ENCODE measurements at places on chromosomes 12 and 14.

GRCh38 chr12:111887926-111888745, 46.1 kb downstream of the MAPKAPK5 start:
- peaks cover 7% of the 10 kb centered on the region for H3K4me1 ChIP-seq
- H3K27ac ChIP-seq: no peak overlapping the region
- H3K4me3 ChIP-seq: no peak overlapping the region

DNA sequence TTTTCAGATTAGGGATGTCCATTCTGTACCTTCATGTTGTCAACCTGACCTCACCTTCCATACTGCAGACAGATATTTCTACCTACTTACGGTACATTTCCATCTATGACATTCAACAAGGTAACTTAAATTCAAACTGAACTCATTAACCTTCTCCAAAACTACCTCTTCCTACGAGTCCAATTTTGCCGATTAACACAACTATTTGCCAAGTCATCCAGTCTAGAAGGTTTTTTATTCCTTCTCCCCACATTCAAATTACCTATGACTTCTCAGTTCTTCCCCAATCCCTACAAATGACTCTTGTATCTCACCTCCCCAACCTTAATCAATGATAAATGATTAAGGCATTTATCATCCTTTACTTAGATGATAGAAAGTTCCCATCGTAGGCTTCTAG, 23.6 kb downstream of the SPTSSA start:
- H3K27ac ChIP-seq: no peak overlapping the region
- H3K4me1 ChIP-seq: peaks cover 17% of the 10 kb centered on the region
- H3K36me3 ChIP-seq: peaks cover 10% of the 10 kb centered on the region
- H3K27me3 ChIP-seq: no peaks in the 10 kb centered on the region
- DNase-seq: no peak

DNA sequence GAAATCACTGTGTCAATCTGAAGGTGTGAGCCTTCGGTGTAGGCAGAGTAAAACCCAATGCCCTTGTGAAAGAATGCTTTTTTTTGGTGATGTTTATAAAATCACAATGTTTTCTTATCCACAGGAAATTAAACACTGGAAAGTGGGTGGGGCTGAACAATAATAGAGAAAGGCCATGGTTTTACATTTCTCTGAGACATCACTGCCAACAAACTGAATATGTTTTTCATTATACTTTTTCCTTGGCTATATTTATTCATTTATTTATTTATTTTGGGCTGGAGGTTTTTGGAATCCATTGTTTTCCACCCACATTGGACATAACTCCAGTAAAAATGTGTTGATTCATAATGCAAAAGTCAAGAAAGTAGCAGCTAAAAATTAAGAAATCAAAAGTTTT, 16.9 kb downstream of the LRRK2 start:
- H3K36me3 ChIP-seq: peaks cover 17% of the 10 kb centered on the region
- no peak overlapping the region for H3K4me3 ChIP-seq
- no peak overlapping the region for H3K27ac ChIP-seq
- peaks cover 45% of the 10 kb centered on the region for H3K4me1 ChIP-seq
- H3K27me3 ChIP-seq: no peaks in the 10 kb centered on the region

DNA sequence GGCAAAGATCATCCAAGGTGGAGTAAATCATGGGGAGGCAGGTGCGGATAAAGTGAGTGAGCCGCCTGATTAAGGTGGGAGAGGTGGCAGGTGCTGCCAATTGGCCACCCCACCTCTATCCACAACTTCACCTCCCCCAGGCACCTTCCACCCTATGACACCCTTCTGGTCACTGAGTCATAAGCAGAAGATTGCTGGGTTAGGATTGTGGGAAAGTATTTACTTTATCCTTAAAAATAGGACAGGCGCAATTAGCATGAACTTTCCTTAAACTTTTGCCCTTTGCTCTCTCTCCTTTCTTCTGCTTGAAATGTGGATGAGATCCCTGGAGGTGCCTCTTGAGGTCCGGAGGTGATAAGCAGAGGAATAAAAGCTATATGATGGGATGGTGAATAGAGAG, 14.9 kb upstream of the BMP4 start:
- no peaks in the 10 kb centered on the region for H3K4me1 ChIP-seq
- no peak for DNase-seq

DNA sequence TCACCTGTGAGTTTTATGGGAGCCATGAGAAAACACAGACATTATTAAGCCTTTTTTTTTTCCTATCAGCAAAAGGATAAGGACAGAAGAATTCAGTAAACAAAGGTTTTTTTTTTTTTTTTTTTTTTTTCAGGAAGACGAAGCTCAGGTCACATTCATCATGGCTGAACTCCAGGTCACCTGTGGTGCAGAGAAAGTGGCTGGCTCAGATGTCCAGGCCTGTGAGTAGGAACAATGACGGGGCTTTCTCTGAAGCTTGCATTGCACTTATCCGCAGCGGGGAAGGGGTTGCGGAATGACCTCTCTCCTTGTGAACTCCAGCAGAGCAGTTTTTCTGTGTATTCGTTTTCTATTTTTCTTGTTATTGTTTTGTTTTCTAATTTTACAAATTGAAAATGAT, 759.6 kb upstream of the TMEM132C start:
- H3K36me3 ChIP-seq: no peaks in the 10 kb centered on the region
- no peak for DNase-seq
- no peak overlapping the region for H3K4me3 ChIP-seq
- H3K27ac ChIP-seq: no peak overlapping the region
- H3K4me1 ChIP-seq: no peaks in the 10 kb centered on the region
- H3K27me3 ChIP-seq: no peaks in the 10 kb centered on the region

DNA sequence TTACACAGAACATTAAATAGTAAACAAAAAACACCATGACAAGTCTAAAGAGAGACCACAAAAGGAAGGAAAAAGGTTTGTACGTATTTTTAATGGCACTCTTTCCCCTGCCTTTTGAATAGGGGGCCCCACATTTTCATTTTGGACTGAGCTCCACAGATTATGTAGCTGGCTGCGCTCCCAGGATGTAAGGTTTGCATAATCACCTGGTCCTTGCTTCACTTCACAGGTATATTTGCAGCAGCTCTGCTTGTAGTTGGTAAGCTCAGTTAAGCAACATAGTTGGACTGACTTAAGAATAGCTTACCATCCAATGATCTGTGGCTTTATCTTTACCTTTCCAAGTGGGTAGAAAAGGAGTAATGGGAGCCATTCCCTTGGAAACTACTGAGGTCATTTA, 454.7 kb downstream of the APAF1 start:
- H3K4me1 ChIP-seq: no peaks in the 10 kb centered on the region
- no peak for DNase-seq
- no peaks in the 10 kb centered on the region for H3K36me3 ChIP-seq
- H3K4me3 ChIP-seq: no peak overlapping the region
- peaks cover 5% of the 10 kb centered on the region for H3K27me3 ChIP-seq

- H3K27ac ChIP-seq: no peak overlapping the region
- no peak for DNase-seq
- no peaks in the 10 kb centered on the region for H3K4me1 ChIP-seq
- no peak overlapping the region for H3K4me3 ChIP-seq
- H3K27me3 ChIP-seq: no peaks in the 10 kb centered on the region
- peaks cover 20% of the 10 kb centered on the region for H3K36me3 ChIP-seq
These were observed 50.7 kb upstream of the C12orf71 start for GRCh38 chr12:27133022-27133590.

DNA sequence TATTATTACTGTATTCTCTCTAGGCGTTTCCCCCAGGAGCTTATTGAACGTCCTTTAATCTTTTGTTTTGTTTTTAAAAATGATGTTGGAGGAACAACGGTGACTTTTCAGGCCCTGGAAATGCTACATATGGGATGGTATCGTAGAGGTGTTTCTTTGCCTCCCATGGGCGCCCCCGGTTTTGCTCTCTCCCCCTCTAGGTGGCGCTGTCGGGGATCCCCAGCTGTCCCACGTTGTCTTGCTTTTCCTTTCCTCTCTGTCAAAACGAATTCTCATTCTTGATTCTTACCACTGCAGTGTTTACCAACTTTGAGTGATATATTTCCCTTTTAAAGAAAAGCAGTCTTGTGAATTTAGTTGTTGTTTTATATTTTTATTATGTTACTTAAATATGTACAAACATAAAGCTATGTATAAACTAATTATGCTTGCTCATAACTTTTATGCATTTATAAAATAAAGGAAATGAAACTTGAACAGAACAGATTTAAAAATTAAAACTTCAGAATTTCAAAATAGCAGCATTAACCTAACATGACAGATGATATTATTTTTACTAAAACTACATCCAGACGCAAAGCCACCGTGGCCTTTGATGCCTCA, 171.9 kb downstream of the RGS6 start:
- H3K4me3 ChIP-seq: no peak overlapping the region
- H3K27me3 ChIP-seq: peaks cover 30% of the 10 kb centered on the region
- no peaks in the 10 kb centered on the region for H3K4me1 ChIP-seq

- DNase-seq: no peak
- no peaks in the 10 kb centered on the region for H3K27me3 ChIP-seq
- peaks cover 5% of the 10 kb centered on the region for H3K4me1 ChIP-seq
- H3K4me3 ChIP-seq: no peak overlapping the region
- no peak overlapping the region for H3K27ac ChIP-seq
These were observed 92.8 kb downstream of the FRMD6 start for GRCh38 chr14:51744372-51745130.

- H3K27me3 ChIP-seq: peaks cover 13% of the 10 kb centered on the region
- no peak for DNase-seq
- no peak overlapping the region for H3K4me3 ChIP-seq
- no peak overlapping the region for H3K27ac ChIP-seq
- peaks cover 7% of the 10 kb centered on the region for H3K4me1 ChIP-seq
These were observed 14.4 kb downstream of the EPS8 start for GRCh38 chr12:15774819-15775218.

GRCh38 chr12:11071414-11071813, 9.3 kb upstream of the TAS2R46 start:
- DNase-seq: no peak
- H3K4me1 ChIP-seq: peaks cover 15% of the 10 kb centered on the region
- H3K27me3 ChIP-seq: no peaks in the 10 kb centered on the region
- no peak overlapping the region for H3K27ac ChIP-seq
- peaks cover 11% of the 10 kb centered on the region for H3K36me3 ChIP-seq

DNA sequence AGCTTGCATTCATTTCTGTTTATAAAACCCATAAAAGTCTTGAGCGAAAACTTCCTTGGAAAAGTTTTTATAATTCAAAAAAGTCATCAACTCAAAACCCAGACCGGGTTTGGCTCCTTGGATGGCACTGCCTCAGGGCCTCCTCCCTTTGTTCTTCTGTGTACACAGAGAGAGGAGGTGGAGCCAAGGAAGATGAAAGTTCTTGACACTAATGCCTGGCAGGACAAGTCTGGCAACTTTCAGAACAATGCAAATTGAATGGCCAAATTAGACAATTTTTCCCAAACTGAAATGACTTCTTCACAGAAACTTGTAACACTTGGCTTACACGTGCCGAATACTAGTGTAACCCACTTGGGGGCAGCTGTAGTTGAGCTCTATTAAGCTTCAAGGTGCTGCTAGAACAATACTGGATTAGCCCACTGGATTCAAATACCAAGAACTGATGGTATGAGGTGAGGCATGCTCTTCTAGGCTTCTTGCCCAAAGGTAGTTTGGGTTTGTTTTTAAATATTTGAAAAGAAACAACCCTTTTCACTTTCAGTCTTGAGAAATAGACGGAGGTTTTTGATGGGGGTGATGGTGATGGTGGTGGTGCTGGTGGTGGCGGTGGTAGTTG, 86.6 kb upstream of the FRMD6 start:
- no peak overlapping the region for H3K4me3 ChIP-seq
- H3K4me1 ChIP-seq: no peaks in the 10 kb centered on the region
- no peak overlapping the region for H3K27ac ChIP-seq
- no peaks in the 10 kb centered on the region for H3K27me3 ChIP-seq
- H3K36me3 ChIP-seq: no peaks in the 10 kb centered on the region

DNA sequence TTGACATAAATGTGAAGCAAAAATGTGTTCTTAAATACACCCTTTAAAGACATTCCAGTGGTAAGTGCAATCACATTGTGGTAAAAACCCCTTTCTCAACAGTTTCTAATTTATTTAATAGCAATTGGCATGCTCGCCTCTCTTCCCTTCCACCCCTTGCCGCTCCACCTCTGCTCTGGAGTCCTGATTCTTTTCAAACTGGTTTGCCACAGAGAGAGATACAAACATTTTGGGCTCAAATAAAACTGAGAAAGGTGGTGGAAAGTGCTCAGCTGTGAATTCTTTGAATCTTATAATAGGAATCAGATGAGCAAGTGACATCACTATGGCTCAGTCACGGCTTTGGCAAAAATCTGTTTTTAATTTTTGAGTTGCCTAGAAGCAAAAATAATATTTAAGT, 993.9 kb downstream of the GALC start:
- no peak overlapping the region for H3K27ac ChIP-seq
- H3K36me3 ChIP-seq: no peaks in the 10 kb centered on the region
- no peak overlapping the region for H3K4me3 ChIP-seq
- DNase-seq: no peak
- no peaks in the 10 kb centered on the region for H3K27me3 ChIP-seq

DNA sequence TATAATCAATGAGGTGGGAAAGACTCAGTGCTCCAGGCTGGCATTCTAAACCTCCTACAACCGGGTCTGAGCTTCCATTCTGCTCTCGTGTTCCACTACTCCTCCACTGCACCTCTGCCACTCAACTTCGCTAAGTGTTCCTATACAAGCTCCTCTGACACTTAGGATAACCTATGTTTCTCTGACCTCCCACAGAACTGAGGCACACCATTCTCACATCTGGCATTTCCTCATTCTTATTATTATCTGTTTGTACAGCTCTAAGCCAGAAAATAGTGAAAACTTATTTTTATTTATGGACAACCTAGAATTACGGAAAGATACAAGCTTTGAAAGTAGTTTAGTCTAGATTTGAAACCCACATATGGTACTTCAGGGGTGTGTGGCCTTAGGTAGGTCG, 127.0 kb downstream of the MED13L start:
- H3K4me3 ChIP-seq: no peak overlapping the region
- H3K4me1 ChIP-seq: peaks cover 53% of the 10 kb centered on the region
- no peak for DNase-seq
- H3K36me3 ChIP-seq: no peaks in the 10 kb centered on the region
- no peaks in the 10 kb centered on the region for H3K27me3 ChIP-seq

DNA sequence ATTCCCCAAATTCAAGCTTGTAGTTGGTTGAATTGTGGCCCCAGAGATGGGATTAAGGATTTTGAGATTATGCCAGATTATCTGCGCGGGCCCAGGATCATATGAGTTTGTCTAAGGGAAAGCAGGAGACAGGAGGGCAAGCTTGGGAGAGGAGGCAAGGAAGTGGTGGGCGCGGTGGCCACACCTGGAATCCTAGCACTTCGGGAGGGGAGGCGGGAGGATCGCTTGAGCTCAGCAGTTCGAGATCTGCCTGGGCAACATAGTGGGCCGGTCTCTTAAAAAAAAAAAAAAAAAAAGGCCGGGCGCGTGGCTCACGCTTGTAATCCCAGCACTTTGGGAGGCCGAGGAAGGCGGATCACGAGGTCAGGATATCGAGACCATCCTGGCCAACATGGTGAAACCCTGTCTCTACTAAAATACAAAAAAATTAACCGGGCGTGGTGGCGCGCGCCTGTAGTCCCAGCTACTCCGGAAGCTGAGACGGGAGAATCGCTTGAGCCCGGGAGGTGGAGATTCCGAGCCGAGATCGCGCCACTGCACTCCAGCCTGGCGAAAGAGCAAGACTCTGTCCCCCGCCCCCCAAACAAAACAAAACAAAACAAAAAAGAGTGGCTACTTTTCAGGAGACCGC, 881 bp upstream of the PUS1 start:
- peaks cover 38% of the 10 kb centered on the region for H3K4me1 ChIP-seq
- no peaks in the 10 kb centered on the region for H3K27me3 ChIP-seq
- peak overlapping the region; percentile 99 for H3K4me3 ChIP-seq
- no peak for DNase-seq

- no peak for DNase-seq
- no peaks in the 10 kb centered on the region for H3K27me3 ChIP-seq
- H3K4me3 ChIP-seq: no peak overlapping the region
- H3K4me1 ChIP-seq: peaks cover 2% of the 10 kb centered on the region
- H3K27ac ChIP-seq: no peak overlapping the region
These were observed 48.5 kb downstream of the SAV1 start for GRCh38 chr14:50619569-50620141.

- H3K4me1 ChIP-seq: peaks cover 9% of the 10 kb centered on the region
- peak overlapping the region; percentile 7 for H3K27ac ChIP-seq
- DNase-seq: peak; percentile 21
- no peaks in the 10 kb centered on the region for H3K27me3 ChIP-seq
These were observed 21.9 kb upstream of the PTGR2 start for GRCh38 chr14:73829526-73830431.

Data from stimulated activated naive B cell treated with anti-CD40 and anti-IgM and Interleukin-4, amounts not matched to agents 10 μg/mL and 1 μg/mL and 100 μg/mL, for 72 hours (primary cell).